ENCODE measurements at places on chromosomes 4 and X. TPM values are rescaled to one million over a fixed set of nuclear protein-coding genes. Genes with fewer than 3 reads are reported as not detected.

Gene CDX4
- total RNA-seq: not detected

- H3K27me3 ChIP-seq: no peaks in the 10 kb centered on the region
- H3K27ac ChIP-seq: peak overlapping the region; percentile 80
- DNase-seq: no peak
- H3K4me1 ChIP-seq: peaks cover 5% of the 10 kb centered on the region
- no peak overlapping the region for H3K4me3 ChIP-seq
These were observed 44.7 kb upstream of the BCOR start for GRCh38 chrX:40142417-40142816.

DNA sequence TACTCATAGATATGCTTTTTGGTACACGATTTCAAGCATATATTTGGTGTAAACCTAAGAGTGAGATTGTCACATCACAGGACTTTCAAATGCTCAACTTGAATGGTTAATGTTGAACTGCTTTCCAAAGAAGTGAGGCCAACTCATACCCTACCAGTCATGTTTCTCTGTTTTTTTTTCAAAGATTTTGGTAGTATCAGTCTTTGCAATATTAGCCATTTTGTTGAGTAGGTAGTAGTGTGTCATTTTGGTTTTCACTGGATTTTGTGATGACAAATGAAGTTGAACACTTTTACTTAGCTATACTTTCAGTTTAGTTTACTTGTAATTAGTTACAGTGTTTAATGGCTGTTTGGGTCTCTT, 12.5 kb upstream of the HS3ST1 start:
- no peak overlapping the region for H3K27ac ChIP-seq
- H3K36me3 ChIP-seq: no peaks in the 10 kb centered on the region
- H3K4me1 ChIP-seq: no peaks in the 10 kb centered on the region
- H3K27me3 ChIP-seq: no peaks in the 10 kb centered on the region
- no peak for DNase-seq
- no peak overlapping the region for H3K4me3 ChIP-seq

- no peak overlapping the region for H3K27ac ChIP-seq
- H3K4me3 ChIP-seq: no peak overlapping the region
- no peaks in the 10 kb centered on the region for H3K27me3 ChIP-seq
- no peaks in the 10 kb centered on the region for H3K4me1 ChIP-seq
- no peak for DNase-seq
These were observed 151.3 kb upstream of the TTC29 start for GRCh38 chr4:147096667-147097604.

- no peaks in the 10 kb centered on the region for H3K4me1 ChIP-seq
- no peaks in the 10 kb centered on the region for H3K36me3 ChIP-seq
- H3K27ac ChIP-seq: no peak overlapping the region
- H3K4me3 ChIP-seq: no peak overlapping the region
These were observed 66.4 kb downstream of the MOSPD2 start for GRCh38 chrX:14939644-14940043.

- H3K27me3 ChIP-seq: no peaks in the 10 kb centered on the region
- no peak for DNase-seq
- H3K4me3 ChIP-seq: no peak overlapping the region
- H3K4me1 ChIP-seq: no peaks in the 10 kb centered on the region
These were observed 114.6 kb upstream of the PUDP start for GRCh38 chrX:7262551-7262950.

Gene F9
- total RNA-seq: not detected

DNA sequence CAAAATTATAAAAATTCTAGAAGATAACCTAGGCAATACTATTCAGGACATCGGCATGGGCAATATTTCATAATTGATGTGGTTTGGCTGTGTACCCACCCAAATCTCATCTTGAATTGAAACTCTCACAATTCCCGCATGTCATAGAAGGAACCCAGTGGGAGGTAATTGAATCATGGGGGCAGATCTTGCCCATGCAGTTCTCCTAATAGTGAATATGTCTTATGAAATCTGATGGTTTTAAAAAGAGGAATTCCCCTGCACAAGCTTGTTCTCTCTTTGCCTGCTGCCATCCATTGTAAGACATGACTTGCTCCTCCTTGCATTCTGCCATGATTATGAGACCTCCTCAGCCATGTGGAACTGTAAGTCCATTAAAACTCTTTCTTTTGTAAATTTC, 77.7 kb downstream of the DDX60 start:
- no peak for DNase-seq
- no peaks in the 10 kb centered on the region for H3K4me1 ChIP-seq
- no peaks in the 10 kb centered on the region for H3K36me3 ChIP-seq
- H3K27me3 ChIP-seq: no peaks in the 10 kb centered on the region
- no peak overlapping the region for H3K27ac ChIP-seq
- H3K4me3 ChIP-seq: no peak overlapping the region

- no peak overlapping the region for H3K27ac ChIP-seq
- H3K4me1 ChIP-seq: no peaks in the 10 kb centered on the region
- DNase-seq: no peak
These were observed 8.9 kb downstream of the MSANTD1 start for GRCh38 chr4:3257556-3258482.

GRCh38 chrX:20263474-20263873, 3.2 kb downstream of the RPS6KA3 start:
- H3K27ac ChIP-seq: no peak overlapping the region
- H3K27me3 ChIP-seq: no peaks in the 10 kb centered on the region
- no peaks in the 10 kb centered on the region for H3K4me1 ChIP-seq
- no peak overlapping the region for H3K4me3 ChIP-seq

- no peak for DNase-seq
- peaks cover 5% of the 10 kb centered on the region for H3K27me3 ChIP-seq
- H3K27ac ChIP-seq: no peak overlapping the region
- no peaks in the 10 kb centered on the region for H3K4me1 ChIP-seq
- H3K36me3 ChIP-seq: no peaks in the 10 kb centered on the region
These were observed 5.4 kb downstream of the FGG start for GRCh38 chr4:154606728-154607723.

Gene LEF1
- total RNA-seq: 27.4 TPM

Gene G3BP2
- total RNA-seq: 55.3 TPM

- DNase-seq: no peak
- no peaks in the 10 kb centered on the region for H3K27me3 ChIP-seq
- H3K4me1 ChIP-seq: peaks cover 8% of the 10 kb centered on the region
- no peak overlapping the region for H3K4me3 ChIP-seq
- H3K27ac ChIP-seq: no peak overlapping the region
- H3K36me3 ChIP-seq: no peaks in the 10 kb centered on the region
These were observed 11.2 kb downstream of the HNRNPD start for GRCh38 chr4:82362565-82362964.

- no peak overlapping the region for H3K27ac ChIP-seq
- H3K4me3 ChIP-seq: no peak overlapping the region
- no peak for DNase-seq
- no peaks in the 10 kb centered on the region for H3K27me3 ChIP-seq
- H3K4me1 ChIP-seq: no peaks in the 10 kb centered on the region
- H3K36me3 ChIP-seq: no peaks in the 10 kb centered on the region
These were observed 510.9 kb downstream of the GRID2 start for GRCh38 chr4:92814677-92815076.

DNA sequence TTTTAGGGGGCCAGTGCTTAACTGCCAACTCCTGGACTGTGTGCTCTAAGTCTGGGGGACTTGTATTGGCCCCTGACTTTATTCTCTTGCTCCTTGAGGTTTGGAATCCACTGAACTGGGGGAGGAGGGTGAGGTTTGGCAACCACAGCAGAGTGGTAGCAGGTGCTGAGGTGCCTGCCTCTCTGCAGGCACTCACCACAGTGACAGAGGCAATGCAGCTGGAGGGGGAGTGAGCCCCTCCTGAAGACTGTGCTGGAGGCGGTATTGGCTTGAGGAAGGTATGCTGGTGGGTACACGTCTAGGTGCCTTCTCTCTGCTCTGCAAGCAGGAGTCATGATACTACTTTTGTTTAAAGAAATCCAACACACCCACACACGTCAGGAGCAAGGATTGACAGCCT, 24.6 kb downstream of the CFAP299 start:
- H3K4me1 ChIP-seq: no peaks in the 10 kb centered on the region
- H3K27ac ChIP-seq: no peak overlapping the region
- H3K4me3 ChIP-seq: no peak overlapping the region
- peaks cover 3% of the 10 kb centered on the region for H3K27me3 ChIP-seq
- no peaks in the 10 kb centered on the region for H3K36me3 ChIP-seq

Gene GIMD1
- total RNA-seq: not detected

GRCh38 chrX:139766545-139766983, 58.6 kb upstream of the MCF2 start:
- H3K27ac ChIP-seq: no peak overlapping the region
- H3K27me3 ChIP-seq: no peaks in the 10 kb centered on the region
- no peak for DNase-seq
- no peak overlapping the region for H3K4me3 ChIP-seq
- H3K4me1 ChIP-seq: no peaks in the 10 kb centered on the region
- no peaks in the 10 kb centered on the region for H3K36me3 ChIP-seq

GRCh38 chr4:145487631-145488030, 6.0 kb downstream of the SMAD1 start:
- peak overlapping the region; percentile 99 for H3K27ac ChIP-seq
- no peak overlapping the region for H3K4me3 ChIP-seq
- no peaks in the 10 kb centered on the region for H3K27me3 ChIP-seq
- H3K4me1 ChIP-seq: no peaks in the 10 kb centered on the region
- no peaks in the 10 kb centered on the region for H3K36me3 ChIP-seq

GRCh38 chrX:47556045-47556623, 4.9 kb upstream of the ARAF start:
- peak; percentile 87 for DNase-seq
- no peaks in the 10 kb centered on the region for H3K27me3 ChIP-seq
- peak overlapping the region; percentile 42 for H3K4me3 ChIP-seq
